A549 treated with AZD2906 at 1 μM for 4 hours (cell line): ENCODE measurements at places on chromosomes 5 and 9. TPM values are rescaled to one million over a fixed set of nuclear protein-coding genes. Genes with fewer than 3 reads are reported as not detected.

IL7R gene
- 0.25 to 0.49 TPM (median 0.30 TPM) in 5 replicates for total RNA-seq

RNF183 gene
- total RNA-seq = 0.10 to 0.19 TPM in 2 of 5 replicates, not detected in the others

PLAC8L1 gene
- 0.14 to 0.30 TPM in 2 of 5 replicates, not detected in the others for total RNA-seq

FBXW2 gene
- 33.9 to 40.2 TPM (median 37.4 TPM) in 5 replicates for total RNA-seq

IRX1 gene
- total RNA-seq = not detected in 5 replicates

PLPP6 gene
- 8.7 to 11.9 TPM (median 10.9 TPM) in 5 replicates for total RNA-seq

NACC2 gene
- 28.9 to 38.1 TPM (median 35.5 TPM) in 5 replicates for total RNA-seq
